MM.1S (cell line): ENCODE measurements at places on chromosomes 4 and X.

DNA sequence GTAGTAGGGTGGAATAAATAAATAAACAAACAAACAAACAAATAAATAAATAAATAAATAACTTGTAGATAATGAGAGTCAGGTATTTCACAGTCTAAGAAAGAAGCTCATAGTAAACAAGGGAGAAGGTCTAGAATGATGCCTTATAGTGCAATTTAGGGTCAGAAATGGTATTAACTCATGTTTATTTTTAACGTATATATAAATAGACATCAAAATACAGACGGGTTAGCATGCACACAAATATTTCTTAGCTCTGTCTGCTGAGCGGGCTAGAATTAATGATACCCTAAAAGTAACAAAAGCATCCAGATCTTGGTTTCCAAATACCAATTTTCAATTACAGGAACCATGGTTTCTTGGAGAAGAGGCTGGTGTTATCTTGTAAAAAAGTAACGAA lies 16.6 kb downstream of the PFKFB1 start:
- DNase-seq, result no peak

GRCh38 chrX:39630344-39630743 lies 467.4 kb downstream of the BCOR start:
- DNase-seq, result no peak

GRCh38 chrX:153226344-153227185 lies 47.5 kb downstream of the MAGEA1 start:
- DNase-seq, result no peak

- peak; percentile 94 for DNase-seq
Observed at GRCh38 chr4:89829470-89830138, 7.4 kb downstream of the SNCA start.

DNA sequence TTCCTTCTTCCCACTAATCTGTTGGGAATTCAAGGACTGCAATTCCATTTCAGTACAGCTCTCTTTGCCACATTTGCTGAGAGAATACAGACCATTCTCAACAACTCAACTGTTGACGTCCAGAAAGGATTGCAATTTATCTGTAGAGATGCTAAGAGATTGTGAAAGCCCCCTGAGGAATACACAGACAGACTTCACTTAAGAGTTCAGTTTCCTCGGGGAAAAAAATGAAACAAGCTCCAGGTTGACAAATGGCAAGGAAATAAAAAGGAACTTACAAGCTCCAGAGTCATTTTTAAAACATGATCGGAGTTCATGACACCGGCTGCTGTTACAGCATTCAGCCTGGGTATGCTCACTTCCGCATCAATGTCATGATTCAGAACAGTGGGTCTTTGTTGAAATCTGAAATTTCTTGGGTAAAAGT lies 13.8 kb downstream of the TLR10 start:
- DNase-seq, result no peak

- DNase-seq, result no peak
Observed at GRCh38 chrX:77953708-77954107, 15.7 kb downstream of the PGAM4 start.

DNA sequence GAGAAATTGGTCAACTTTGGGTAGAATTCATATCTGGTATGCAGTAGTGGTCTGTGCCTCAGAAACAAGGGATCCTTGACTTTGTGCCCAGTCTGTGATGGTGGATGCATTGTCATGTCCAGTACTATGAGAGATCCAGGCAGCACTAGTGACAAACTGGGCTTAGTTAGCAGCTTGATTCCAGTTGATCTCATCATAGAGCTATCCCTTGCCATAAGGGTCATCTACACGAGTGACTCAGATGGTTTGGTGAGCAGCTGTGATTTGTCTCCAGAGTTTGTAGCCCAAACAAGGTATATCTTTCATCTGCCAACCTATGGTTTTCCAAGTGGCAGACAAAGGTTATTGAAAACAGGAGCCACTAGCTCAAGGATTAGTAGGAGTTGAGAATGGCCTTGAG lies 298.8 kb downstream of the GBA3 start:
- DNase-seq, result no peak

DNA sequence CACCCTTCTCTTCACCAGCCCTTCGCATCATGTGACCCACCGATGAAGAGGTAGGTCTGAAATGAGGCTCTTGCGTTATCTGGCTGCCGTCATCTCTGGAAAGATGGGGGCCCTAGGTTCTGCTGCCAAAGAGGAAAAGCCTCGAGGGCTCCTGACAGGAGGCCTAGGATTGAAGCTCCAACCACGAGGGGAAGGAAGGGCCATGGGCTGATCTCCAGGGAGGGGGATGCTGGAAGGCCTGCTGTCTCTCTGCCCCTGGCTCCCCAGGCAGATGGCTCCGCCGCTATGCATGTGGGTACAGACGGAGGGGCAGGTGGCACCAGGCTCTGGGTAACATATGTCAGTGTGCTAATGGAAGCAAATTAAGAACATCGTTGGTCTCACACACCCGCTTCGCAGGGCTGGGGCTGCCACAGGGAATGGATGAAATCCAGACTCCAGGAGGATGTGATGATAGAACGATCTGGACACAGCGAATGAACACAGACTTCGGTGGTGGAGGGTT lies 44.9 kb downstream of the AFAP1 start:
- no peak for DNase-seq

- peak; percentile 73 for DNase-seq
Observed at GRCh38 chr4:70705183-70706043, 16.4 kb upstream of the RUFY3 start.

- no peak for DNase-seq
Observed at GRCh38 chrX:85516131-85516530, 136.7 kb upstream of the POF1B start.

DNA sequence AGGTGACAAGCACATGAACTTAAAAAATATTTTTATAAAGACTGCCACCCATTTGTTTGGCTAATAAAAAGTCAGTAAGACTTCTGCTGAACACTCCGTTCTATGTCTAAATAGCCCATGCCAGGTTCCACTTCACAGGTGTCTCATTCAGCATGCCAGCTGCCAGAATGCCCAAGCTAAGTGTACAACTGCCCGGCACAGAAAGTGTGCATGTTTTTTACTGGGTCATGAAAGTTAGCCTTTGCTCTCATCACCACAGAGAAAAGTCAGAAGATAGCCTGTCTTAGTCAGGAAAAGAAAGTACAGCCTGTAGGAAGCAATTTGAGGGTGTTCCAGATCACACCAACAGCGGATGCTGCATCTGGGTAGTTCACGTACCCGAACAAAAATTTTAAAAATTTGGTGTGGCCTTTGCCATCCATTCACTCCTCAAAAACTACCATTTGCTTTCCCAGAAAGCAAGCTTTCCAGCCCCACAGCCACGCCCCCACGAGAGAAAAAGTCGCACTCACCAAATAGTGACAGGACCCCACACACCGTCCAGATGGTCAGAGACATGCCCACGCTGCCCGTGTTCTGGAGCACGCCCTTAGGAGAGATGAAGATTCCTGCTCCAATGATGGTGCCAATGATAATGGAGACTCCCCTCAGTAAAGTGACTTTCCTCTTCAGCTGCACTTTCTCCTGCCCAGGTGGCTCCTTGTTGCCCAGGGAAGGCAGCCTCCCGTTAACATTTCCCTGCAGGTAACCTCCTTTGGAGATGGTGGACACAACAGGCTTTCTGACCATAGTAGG lies 671 bp downstream of the SLC7A11 start:
- DNase-seq, result no peak

GRCh38 chr4:80385397-80386280 lies 50.1 kb downstream of the CFAP299 start:
- DNase-seq, result no peak

DNA sequence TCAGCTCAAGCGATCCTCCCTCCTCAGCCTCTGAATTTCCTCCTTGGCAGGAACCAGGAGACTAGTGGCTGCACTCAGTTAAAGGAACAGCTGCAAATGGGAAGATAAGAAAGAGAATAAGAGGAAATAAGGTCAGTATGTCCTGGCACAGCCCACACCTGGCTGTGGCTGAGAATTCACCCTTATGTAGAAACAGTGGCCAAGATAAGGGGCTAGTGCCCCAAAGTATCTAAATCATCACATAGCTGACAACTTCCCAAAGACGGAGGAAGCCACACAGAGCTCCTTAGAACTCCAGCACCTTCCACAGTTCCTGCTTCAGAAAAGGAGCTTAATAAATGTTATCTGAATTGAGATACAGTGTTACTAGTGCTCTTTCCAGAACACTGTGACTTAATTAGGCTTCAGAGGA lies 2.3 kb upstream of the CHIC2 start:
- no peak for DNase-seq

DNA sequence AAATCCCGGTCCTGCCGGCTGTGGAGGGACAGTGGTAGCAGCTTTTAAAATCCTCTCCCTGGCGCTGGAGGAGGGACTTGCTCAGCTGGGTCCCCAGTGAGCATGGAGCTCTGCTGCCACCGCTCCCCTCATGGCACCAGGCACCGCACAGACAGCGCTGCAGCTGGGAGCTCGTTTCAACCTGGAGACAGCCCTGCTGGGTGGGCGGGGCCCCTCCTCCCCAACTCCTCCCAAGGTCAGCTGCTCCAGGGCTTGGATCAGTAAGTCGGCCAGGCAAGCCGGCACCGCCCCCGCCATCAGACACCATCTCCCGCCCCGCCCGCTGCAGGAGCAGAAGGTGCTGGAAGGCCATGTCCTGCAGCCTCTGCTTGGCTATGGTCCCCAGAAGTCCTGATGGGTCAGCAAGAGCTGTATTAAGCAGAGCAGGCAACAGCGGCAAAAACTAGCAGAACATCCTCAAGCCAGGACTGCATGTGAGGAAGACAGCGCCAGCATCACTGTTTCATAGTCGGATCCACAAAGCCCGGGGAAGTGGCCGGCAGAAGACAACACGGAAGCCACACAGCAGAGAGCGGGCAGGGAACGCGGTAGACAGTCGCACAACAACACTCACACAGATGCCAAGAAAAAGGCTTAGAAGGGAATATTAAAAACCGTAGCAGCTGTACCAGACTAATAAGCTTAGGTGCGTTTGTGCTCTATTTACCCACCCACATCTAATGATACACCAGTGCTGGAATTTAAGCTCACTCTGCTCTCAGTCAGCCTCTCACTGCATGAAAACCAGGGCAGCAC lies 16.2 kb downstream of the ZFYVE28 start:
- DNase-seq, result no peak

GRCh38 chr4:90084967-90085295 lies 42.3 kb upstream of the CCSER1 start:
- DNase-seq, result no peak

GRCh38 chrX:46796574-46797191 lies 37.8 kb upstream of the SLC9A7 start:
- DNase-seq, result peak; percentile 50

GRCh38 chrX:57675320-57675719 lies 4.7 kb downstream of the NLRP2B start:
- no peak for DNase-seq
